ENCODE measurements at places on chromosomes 4 and X.

- peak; percentile 59 for DNase-seq
Observed at GRCh38 chr4:186192066-186192612, 772 bp downstream of the CYP4V2 start.

DNA sequence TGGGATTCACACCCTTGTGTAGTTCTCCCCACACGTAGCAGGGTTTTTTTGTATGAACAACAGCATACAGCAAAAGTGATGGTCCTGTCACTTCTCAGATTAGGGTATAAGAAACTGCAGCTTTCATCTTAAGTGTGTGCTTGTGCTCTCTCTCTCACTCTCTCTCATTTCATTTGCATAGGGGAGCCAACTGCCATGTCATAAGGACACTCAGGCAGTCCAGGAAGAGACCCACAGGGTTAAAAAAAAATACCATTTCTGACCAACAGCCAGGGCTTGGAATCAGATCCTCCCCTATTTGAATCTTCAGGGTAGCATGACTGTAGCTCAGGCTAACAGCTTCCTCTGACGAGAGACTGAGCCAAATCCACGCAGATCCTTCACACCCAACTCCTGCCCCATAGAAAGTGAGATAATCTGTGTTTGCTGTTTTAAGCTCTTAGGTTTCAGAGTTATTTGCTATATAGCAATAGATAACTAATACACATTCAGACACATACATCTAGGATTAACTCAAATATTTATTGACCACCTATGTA is 331.2 kb downstream of the PAPSS1 start:
- DNase-seq: no peak

DNA sequence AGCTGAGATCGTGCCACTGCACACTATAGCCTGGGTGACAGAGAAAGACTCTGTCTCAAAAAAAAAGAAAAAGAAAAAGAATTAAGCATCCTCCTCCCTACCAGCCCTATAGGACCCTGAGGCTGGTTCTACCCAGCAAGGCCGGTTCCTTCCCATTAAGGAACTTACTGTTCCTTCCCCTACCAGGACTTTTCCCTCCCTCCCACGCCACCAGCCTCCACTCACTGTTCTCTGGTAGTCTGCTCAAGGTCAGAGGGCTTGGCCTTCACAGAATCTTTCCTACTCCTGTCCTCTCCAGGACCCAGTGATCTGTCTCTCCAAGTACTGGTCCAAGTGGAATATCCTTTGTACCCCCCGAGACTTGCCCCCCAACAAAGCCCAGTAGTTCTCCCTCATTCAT is 1.4 kb downstream of the GRIPAP1 start:
- no peak for DNase-seq

- DNase-seq: no peak
Observed at GRCh38 chrX:151009582-151009981, 26.4 kb downstream of the HMGB3 start.

DNA sequence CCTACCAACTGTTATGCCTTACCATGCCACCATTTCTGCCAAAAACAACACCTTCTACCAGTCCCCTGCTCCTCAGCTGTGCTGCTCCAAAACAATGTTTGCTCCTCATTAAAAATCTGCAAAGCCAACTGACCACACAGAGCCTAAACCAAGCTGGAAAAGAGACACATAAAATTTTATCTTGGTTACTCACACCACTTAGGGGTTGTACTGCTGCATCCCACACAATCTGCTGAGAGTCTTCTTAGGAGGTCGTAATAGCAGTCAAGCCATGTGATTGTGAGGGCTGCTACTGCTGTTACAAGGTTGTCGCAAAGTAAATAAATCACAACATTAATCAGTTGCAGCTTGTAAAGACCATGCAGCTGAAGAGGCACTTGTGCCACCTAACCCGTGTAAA is 607.4 kb upstream of the FAM241A start:
- DNase-seq: no peak

GRCh38 chr4:139403462-139403861 is 50.5 kb upstream of the RAB33B start:
- DNase-seq: no peak

GRCh38 chr4:113411496-113411938 is 350.0 kb downstream of the CAMK2D start:
- peak; percentile 11 for DNase-seq

GRCh38 chr4:53088152-53088551 is 226.0 kb downstream of the RASL11B start:
- DNase-seq: no peak

DNA sequence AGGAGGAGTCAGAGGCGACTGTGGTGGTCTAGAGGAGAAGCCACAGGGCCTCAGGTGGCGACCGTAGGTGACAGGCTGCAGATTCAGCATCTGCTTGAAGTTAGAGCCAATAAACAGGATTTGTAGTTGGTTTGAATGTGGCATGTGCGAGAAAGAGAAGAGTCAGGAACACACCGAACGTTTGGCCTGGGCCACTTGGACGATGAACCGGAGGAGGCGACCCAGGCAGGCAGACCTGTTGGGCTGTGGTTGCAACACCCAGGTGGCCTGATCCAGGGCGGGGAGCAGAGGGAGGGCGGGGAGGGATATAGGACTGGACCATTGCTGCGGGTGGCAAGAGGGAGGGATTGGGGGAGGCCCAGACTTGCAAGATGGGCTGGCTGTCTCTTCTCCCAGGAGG is 10.0 kb upstream of the PSAPL1 start:
- no peak for DNase-seq

DNA sequence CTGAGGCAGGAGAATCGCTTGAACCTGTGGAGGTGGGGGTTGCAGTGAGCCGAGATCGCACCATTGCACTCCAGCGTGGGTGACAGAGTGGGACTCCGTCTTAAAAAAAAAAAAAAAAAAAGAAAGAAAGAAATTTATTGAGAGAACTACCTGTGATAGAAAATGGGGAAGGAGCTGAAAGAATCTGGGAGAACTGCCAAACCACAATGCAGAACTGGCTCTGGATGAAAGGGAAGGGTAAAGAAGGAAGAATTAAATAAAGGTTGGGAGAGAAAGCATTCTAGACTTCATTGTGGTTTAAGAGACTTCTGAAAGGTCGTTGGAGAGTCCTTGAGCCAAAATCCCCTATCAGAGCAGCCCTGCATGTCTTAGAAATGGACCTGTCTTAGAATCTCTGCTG is 567.9 kb upstream of the HTR2C start:
- DNase-seq: no peak

GRCh38 chr4:80058740-80059139 is 14.3 kb downstream of the ANTXR2 start:
- peak; percentile 55 for DNase-seq

GRCh38 chr4:186400676-186401075 is 134.7 kb downstream of the F11 start:
- no peak for DNase-seq

GRCh38 chrX:13449441-13449840 is 120.0 kb upstream of the EGFL6 start:
- DNase-seq: no peak

DNA sequence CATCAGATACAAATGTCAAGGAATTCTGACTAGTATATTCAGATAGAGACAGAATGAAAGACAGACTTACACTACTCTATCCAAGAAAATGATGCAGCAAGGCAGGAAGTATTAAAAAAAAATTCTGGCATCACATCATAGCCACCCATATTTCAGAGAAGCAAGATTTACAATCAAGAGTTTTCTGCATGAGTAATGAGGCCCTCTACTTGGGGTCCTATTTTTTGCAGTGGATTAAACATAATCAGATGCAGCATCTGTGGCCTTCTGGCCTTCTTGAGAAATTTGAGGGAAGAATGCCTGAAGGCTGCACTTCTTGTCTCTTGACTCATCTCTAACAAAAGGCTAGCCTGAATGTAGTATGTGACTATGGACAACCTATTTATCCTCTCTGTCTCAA is 48.2 kb upstream of the SLIT2 start:
- DNase-seq: no peak

DNA sequence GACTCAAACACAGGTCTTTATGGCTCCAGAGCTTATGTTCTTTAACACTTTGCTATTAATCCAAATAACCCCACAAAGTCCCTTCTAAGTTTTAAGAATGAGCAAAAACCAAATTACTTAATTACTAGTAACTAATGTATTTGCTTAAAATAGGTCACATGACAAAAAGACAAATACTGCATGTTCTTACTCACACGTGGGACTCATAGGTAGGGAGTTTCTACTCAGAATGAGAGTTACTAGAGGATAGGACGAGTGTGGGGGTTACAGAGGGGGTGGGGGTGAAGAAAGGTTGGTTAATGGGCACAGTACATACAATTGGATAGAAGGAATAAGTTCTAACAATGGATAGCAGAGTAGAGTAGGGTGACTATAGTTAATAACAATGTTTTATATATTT is 5.8 kb downstream of the RPS6KA3 start:
- peak; percentile 34 for DNase-seq

DNA sequence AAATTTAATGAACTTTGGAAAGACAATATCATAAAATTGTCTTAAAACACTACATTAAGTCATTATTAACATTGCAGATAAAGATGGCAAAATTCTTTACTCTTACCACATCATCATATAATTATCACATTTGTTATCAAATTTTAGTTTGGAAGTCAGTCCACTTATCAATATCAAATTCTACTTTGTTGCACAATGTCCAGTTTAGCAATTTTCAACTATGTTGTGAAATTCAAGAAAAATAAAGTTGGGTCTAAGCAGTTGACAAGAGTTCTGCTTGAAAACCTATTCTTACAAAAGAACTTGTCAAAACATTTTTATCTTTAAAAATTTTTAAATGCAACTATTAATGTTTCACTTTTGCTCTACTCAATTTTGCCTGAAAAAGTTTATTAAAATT is 44.7 kb upstream of the TET2 start:
- DNase-seq: no peak

DNA sequence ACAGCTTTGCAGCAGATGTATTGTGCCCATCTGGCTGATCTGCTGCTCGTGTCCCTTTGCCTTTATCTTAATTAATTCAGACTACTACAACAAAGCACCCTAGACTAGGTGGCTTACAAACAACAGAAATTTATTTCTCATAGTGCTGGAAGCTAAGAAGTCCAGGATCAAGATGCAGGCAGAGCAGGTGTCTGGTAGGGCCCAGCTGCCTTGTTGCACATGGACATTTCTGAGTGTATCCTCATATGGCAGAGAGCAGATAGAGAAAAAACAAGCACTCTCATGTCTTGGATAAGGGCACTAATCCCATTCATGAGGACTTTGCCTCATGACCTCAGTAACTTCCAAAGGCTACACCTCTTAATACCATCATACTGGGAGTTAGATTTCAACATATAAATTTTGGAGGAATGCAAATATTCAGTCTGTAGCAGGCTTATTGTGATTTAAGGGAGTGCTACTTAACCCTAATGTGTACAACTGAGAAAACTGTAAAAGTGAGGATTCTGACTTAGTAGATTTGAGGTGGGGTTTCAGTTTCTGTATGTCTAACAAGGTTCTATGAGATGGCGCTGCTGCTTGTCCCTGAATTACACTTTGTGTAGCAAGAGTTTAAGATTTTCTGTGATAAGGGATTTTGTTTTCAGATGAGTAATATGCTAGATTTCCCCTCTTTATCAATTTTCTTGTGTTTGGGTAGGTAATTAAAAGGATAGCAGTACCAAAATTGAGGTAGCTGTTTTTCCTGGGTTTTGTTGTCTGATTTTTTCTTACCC is 473.2 kb upstream of the TECRL start:
- DNase-seq: no peak

- DNase-seq: no peak
Observed at GRCh38 chr4:36332023-36332781, 50.8 kb downstream of the DTHD1 start.

DNA sequence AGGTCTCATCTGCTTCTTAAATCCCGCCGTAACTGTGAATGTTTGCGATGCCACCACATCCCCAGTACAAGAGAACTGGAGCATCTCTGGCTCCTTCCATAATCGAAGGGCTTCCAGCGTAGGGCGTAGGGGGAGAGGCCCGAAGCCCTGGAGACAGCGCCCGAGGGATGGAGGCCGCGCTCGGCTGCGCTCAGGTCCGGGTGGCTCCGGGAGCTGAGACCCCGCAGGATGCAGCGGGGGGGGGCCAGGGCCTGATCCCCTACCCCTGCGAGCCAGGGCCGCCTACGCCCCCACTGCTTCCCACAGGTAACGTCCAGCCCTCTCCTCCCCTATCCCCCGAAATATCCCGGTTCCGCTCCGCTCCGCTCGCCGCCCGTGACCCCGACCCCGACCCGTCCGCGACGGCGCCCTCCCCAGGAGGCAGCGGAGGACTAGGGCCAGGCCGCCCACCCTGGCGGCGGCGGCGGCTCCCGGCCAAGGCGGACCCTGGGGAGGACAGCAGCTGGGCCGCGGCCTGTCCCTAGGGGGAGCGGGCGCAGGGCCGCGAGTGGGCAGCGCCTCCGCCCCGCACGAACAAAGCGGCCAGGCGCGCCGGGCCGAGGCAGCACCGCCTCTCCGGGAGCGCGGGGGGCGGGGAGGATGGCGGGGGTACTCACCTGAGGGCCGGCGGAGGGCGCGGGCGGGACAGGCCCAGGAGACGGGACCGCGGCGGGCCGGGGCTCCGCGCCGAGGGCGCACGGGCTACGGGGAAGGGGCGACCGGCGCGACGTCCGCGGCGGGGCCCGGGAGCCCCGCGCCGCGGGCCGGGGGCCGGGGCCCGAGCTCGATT is 723 bp downstream of the WDFY3 start:
- DNase-seq: no peak

DNA sequence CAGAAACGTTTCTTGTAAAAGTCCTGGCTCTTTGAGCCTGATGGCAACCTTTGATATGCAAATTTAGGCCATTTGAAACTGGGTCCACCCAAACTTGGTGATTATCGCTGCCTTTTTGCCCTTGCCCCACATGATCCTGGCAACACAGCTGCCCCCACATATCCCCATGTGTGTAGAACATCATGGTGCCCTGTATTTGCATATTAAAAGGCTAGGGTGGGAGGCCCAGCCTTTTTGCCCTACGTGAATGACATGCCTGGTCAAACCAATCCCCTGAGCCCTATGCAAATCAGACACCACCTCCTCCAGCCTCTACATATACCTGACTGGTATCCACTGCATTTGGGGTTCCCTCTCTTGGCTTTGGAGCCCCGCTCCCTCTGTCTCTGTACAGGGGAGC is 202.4 kb downstream of the MAB21L2 start:
- no peak for DNase-seq

GRCh38 chr4:15344041-15344440 is 83.8 kb upstream of the C1QTNF7 start:
- DNase-seq: no peak

- no peak for DNase-seq
Observed at GRCh38 chrX:133749370-133749769, 236.0 kb downstream of the GPC3 start.

DNA sequence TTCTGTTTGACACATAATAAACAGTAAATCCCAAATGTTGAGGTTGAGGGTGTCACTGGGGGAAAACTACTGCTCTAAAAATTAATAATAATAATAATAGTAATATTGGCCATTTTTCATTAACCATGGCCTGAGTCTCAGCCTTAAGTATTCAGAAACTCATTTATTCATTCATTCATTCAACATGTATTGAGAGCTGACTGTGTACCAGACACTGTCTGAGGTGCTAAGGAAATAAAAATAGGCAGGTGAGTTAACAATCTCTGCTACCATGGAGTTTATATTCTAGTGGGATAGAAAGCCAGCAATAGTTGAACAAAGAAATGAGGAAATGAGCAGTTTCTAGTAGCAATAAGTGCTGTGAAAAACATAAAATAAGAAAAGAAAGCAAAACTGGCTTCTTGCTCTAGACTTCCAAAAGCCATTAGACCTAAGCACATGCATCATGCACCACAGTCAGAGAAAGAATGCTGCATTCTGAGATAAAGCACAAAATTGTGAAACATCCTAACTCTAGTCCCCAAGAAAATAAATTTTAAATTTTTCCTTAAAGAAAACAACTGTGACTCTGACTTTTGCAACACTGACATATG is 278.7 kb downstream of the RCHY1 start:
- no peak for DNase-seq

Measured in Karpas-422 (cell line).